Spleen (tissue), 13 donors: ENCODE measurements at places on chromosomes 12 and 14. TPM values are rescaled to one million over a fixed set of nuclear protein-coding genes. Genes with fewer than 3 reads are reported as not detected.

DNA sequence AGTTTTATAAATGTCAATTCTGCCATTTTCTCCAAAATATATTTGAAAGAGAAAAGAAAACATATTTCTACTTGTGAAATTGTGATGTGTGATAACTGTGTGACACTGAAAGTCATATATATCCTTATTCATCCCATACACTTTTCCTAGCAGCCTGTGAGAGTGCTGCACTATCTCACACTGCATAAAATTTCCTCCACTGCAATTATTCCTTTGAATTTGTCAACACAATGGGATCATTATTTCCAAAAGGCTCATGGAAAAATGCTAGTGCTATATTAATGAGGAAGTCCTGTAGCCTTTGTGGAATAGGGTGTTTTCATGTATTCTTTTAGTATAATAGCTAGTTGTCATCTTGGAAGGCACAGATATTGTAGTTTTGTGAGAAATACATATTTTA is 504.1 kb downstream of the RPL10L start:
- H3K36me3 ChIP-seq: no peaks in the 10 kb centered on the region
- H3K27ac ChIP-seq: no peak overlapping the region
- H3K4me3 ChIP-seq: no peak overlapping the region
- DNase-seq: no peak
- H3K27me3 ChIP-seq: no peaks in the 10 kb centered on the region
- H3K4me1 ChIP-seq: no peaks in the 10 kb centered on the region

- H3K4me1 ChIP-seq: peaks cover 45% of the 10 kb centered on the region
- no peaks in the 10 kb centered on the region for H3K27me3 ChIP-seq
- H3K27ac ChIP-seq: peak overlapping the region; percentile 76
- no peaks in the 10 kb centered on the region for H3K36me3 ChIP-seq
- DNase-seq: no peak
- H3K4me3 ChIP-seq: no peak overlapping the region
Observed at GRCh38 chr12:12505544-12506495, 56.8 kb downstream of the DUSP16 start.

GRCh38 chr12:116177017-116177416 is 100.5 kb downstream of the MED13L start:
- H3K27ac ChIP-seq: no peak overlapping the region
- no peak for DNase-seq
- no peaks in the 10 kb centered on the region for H3K27me3 ChIP-seq
- H3K4me1 ChIP-seq: peaks cover 39% of the 10 kb centered on the region

GRCh38 chr12:128753438-128753837 is 70.3 kb downstream of the SLC15A4 start:
- no peaks in the 10 kb centered on the region for H3K4me1 ChIP-seq
- H3K36me3 ChIP-seq: no peaks in the 10 kb centered on the region
- no peak for DNase-seq
- no peak overlapping the region for H3K4me3 ChIP-seq

OTX2 gene
- polyA plus RNA-seq: not detected

LRRC23 gene
- polyA plus RNA-seq: 7.0 TPM

TPPP2 gene
- 0.22 TPM for polyA plus RNA-seq

DNA sequence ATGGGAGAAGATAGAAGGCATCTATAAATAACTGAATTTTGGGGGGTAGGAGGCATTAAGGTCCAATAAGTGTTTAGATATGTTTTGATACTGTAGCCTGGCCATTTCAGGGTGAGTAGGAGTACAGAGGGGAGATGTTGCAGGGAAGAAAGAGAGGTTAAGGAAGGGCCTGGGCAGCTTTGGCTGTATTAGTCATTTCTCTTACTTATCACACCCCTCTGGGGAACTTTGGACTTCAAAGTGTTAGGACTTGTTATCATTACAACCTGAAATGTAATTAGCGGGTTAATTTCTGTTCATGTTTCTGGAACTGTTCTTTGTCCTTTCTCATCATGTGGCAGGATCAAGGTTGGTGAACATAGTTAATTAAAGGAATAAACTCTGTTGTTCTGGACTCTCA is 40.3 kb downstream of the SUSD6 start:
- peaks cover 98% of the 10 kb centered on the region for H3K4me1 ChIP-seq
- no peaks in the 10 kb centered on the region for H3K36me3 ChIP-seq
- H3K27ac ChIP-seq: peak overlapping the region; percentile 92
- no peak overlapping the region for H3K4me3 ChIP-seq
- DNase-seq: no peak

GRCh38 chr14:74695406-74695805 is 17.5 kb downstream of the AREL1 start:
- no peak for DNase-seq
- H3K27ac ChIP-seq: no peak overlapping the region
- H3K4me3 ChIP-seq: no peak overlapping the region
- H3K4me1 ChIP-seq: peaks cover 12% of the 10 kb centered on the region
- no peaks in the 10 kb centered on the region for H3K27me3 ChIP-seq

- no peak overlapping the region for H3K4me3 ChIP-seq
- peaks cover 37% of the 10 kb centered on the region for H3K4me1 ChIP-seq
- H3K36me3 ChIP-seq: no peaks in the 10 kb centered on the region
- H3K27ac ChIP-seq: no peak overlapping the region
Observed at GRCh38 chr14:103854822-103855733, 7.7 kb upstream of the PPP1R13B start.

DNA sequence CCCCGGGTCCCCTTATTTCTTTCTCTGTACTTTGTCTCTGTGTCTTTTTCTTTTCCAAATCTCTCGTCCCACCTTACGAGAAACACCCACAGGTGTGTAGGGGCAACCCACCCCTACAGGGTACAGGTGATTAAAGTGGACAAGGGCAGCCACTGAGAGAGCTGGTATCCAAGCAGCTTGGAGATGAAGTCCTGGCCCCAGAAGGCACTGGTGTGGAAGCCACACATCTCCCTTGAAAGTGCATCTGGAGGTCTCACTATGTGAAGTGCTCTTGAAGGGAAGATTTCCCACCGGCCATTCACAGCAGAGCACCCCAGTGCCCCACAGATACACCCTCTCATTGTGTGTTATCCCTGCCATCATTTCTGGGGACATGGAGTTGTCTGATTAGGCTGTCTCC is 6.3 kb upstream of the BICD1 start:
- DNase-seq: no peak
- H3K27me3 ChIP-seq: no peaks in the 10 kb centered on the region
- no peak overlapping the region for H3K4me3 ChIP-seq
- H3K36me3 ChIP-seq: no peaks in the 10 kb centered on the region
- no peak overlapping the region for H3K27ac ChIP-seq

DNA sequence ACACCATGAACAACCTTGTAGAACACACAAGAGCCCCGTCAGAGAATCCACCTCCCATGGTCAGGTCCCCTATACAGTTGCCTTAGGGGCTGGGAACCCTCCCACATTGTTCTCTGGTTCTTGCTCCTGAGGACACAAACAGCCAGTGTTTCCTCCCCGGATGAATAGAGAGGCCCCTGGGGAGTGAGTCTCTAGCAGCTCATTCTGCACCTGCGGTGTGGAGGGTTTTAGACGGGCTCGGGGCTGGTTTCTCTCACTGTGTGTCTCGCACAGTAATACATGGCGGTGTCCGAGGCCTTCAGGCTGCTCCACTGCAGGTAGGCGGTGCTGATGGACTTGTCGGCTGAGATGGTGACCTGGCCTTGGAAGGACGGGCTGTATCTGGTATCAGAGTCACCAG is 1052.1 kb downstream of the TMEM121 start:
- H3K4me1 ChIP-seq: no peaks in the 10 kb centered on the region
- peak; percentile 72 for DNase-seq
- H3K27me3 ChIP-seq: no peaks in the 10 kb centered on the region
- no peaks in the 10 kb centered on the region for H3K36me3 ChIP-seq
- peak overlapping the region; percentile 20 for H3K27ac ChIP-seq

RNASE3 gene
- 2.4 TPM for polyA plus RNA-seq

GPR84 gene
- polyA plus RNA-seq: 0.39 TPM

- no peak for DNase-seq
- H3K4me3 ChIP-seq: no peak overlapping the region
- no peak overlapping the region for H3K27ac ChIP-seq
- no peaks in the 10 kb centered on the region for H3K27me3 ChIP-seq
Observed at GRCh38 chr12:111121840-111122239, 201.5 kb upstream of the MYL2 start.

- H3K27ac ChIP-seq: no peak overlapping the region
- no peak overlapping the region for H3K4me3 ChIP-seq
- DNase-seq: no peak
- H3K4me1 ChIP-seq: no peaks in the 10 kb centered on the region
Observed at GRCh38 chr14:23245282-23245681, 7.5 kb downstream of the RNF212B start.

GRCh38 chr12:112468046-112468445 is 49.3 kb downstream of the PTPN11 start:
- no peak overlapping the region for H3K4me3 ChIP-seq
- no peaks in the 10 kb centered on the region for H3K4me1 ChIP-seq
- DNase-seq: no peak
- no peaks in the 10 kb centered on the region for H3K27me3 ChIP-seq
- H3K27ac ChIP-seq: no peak overlapping the region
- no peaks in the 10 kb centered on the region for H3K36me3 ChIP-seq

DNA sequence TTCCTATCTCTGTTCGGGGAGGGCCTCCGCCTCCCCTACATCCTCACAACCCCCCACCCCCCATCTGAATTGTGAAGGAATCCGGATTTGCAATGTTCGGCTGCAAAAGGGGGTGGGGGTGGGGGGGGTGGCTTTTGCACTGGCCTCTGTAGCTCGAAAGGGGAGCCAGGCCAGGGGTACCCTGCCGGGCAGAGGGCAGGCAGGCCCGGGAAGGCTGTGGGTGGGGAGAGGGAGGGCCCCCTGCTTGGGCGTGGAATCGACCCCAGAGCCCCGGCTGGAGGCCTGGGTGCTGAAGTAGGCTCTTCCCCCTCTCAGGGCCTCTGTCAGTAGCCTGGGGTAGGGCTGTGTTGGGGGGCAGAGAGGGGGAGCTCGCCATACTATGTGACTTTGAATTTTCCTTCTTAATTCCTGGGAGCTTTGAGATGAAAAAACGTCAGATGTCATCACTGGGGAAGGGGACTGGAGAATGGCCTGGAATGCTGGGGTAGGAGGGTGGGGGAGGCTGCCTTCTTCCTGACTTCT is 1.1 kb downstream of the LRP1 start:
- peak overlapping the region; percentile 87 for H3K27ac ChIP-seq
- H3K4me3 ChIP-seq: peak overlapping the region; percentile 89
- H3K4me1 ChIP-seq: peaks cover 84% of the 10 kb centered on the region
- H3K27me3 ChIP-seq: peaks cover 14% of the 10 kb centered on the region
- H3K36me3 ChIP-seq: no peaks in the 10 kb centered on the region
- peak; percentile 62 for DNase-seq

DNA sequence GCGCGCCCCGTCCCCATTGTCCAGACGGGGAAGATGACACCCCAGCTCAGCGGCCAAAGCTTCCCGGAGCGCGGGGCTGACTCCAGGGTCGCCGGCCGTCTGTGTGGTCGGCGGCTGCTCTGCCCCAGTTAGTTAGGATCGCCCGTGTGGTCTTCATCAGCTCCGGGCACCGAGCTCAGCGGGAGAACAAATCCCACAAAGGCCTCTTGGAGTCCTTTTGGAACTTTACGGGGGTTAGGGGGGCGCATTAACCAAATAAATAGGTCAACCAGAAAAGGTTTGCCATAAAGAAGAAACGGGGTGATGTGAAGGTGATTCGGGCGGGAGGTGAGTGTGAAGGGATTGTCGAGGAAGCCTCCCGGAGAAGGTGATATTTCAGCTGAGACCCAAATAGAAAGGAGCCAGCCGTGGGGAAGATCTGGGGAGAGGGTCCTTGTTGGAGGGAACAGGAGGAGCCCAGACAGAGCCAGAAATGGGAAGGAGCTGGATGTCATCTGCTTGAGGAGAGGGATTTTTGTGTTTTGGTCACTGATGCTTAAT is 697 bp downstream of the ATP6V0A2 start:
- H3K4me3 ChIP-seq: peak overlapping the region; percentile 99
- H3K4me1 ChIP-seq: peaks cover 29% of the 10 kb centered on the region
- peak overlapping the region; percentile 75 for H3K27ac ChIP-seq
- H3K36me3 ChIP-seq: no peaks in the 10 kb centered on the region
- no peaks in the 10 kb centered on the region for H3K27me3 ChIP-seq
- DNase-seq: no peak

DNA sequence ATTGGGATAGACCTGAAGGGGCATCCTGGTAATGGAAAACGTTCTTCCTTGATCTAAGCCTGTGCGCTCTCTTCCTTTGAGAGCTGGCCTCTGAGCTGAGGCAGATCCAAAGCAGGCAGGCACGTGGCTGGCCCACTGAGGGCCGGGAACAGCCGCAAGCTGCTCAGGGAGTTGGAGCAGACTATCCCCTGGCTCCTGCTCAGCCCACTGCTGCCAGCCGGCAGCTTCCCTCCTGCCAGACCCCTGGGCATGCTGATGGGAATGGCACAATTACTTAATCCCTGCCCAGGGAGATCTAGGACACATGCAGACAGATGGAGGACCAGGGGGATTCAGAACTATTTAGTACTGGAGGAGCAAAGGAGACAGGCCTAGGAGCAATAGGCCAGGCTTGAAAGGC is 14.4 kb downstream of the NEUROD4 start:
- no peaks in the 10 kb centered on the region for H3K36me3 ChIP-seq
- DNase-seq: no peak
- peaks cover 28% of the 10 kb centered on the region for H3K4me1 ChIP-seq
- peaks cover 3% of the 10 kb centered on the region for H3K27me3 ChIP-seq

GRCh38 chr12:124637581-124637981 is 70.2 kb upstream of the NCOR2 start:
- H3K4me1 ChIP-seq: peaks cover 7% of the 10 kb centered on the region
- no peaks in the 10 kb centered on the region for H3K27me3 ChIP-seq
- H3K36me3 ChIP-seq: no peaks in the 10 kb centered on the region
- no peak overlapping the region for H3K27ac ChIP-seq
- H3K4me3 ChIP-seq: no peak overlapping the region

POU6F1 gene
- polyA plus RNA-seq: 10.0 TPM

DNA sequence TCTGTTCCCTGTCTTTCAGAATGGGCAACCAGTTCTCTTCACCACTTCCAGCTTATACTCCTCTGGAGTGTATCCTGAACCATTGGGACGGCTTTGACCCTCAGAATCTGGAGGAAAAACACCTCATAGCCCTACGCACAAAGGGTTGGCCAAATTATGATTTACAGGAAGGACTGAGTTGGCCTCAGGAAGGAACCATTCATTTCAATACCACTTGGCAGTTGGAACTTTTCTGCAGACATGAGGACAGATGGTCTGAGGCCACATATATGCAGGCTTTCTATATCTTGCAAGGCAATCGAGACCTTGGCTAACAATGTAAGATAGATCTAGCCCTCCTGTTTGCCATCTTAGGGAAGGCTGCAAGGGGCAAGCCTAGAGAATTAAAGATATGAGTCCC is 24.0 kb downstream of the CLECL1 start:
- DNase-seq: no peak
- no peaks in the 10 kb centered on the region for H3K36me3 ChIP-seq
- H3K4me3 ChIP-seq: no peak overlapping the region
- H3K27me3 ChIP-seq: no peaks in the 10 kb centered on the region
- H3K27ac ChIP-seq: peak overlapping the region; percentile 91

TAC3 gene
- polyA plus RNA-seq: 0.11 TPM

ZDHHC22 gene
- 0.02 TPM for polyA plus RNA-seq
